ENCODE measurements at places on chromosomes 3 and 15.

DNA sequence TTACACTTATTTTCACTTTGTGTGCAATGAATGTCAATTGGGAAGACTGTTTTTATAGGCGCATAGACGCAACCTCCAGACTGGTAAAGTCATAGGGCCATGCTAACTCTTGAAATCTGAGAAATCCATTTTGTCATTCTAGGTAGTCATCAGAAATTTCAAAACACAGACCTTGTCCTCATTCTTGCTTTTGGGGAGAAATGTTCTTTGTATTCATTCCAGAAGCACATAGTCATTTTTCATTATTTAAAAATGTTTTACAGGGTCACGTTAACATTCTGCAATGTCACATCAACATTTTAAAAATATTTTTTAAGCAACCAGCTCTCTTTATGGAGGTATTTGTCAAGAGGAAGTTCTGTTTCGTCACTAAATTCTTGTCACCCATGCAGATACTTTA lies 898.4 kb downstream of the PDCD6IP start:
- DNase-seq, result no peak

GRCh38 chr3:8838234-8838633 lies 68.8 kb upstream of the OXTR start:
- no peak for DNase-seq

GRCh38 chr3:70607469-70607868 lies 295.0 kb upstream of the MDFIC2 start:
- no peak for DNase-seq

GRCh38 chr3:77042882-77043281 lies 3.0 kb downstream of the ROBO2 start:
- DNase-seq, result no peak

DNA sequence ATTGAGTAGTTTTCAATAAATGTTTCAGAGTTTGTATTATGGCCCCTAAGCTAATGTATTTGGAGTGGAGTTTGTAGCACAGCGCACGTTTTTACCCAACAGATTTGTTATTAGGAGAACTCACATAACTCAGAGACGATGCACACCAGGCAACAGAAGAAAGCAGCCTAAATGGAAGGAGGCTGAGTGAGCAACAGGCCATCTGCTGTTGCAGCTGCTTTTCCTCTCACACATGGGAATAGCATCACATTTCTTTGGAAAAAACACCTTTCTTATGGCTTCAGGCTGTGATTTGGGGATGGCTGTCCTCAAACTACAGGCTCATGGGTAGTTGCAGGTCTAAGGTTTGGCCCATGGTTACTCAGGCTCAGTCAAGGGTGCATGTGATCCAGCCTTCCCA lies 469.3 kb upstream of the MCTP2 start:
- no peak for DNase-seq

DNA sequence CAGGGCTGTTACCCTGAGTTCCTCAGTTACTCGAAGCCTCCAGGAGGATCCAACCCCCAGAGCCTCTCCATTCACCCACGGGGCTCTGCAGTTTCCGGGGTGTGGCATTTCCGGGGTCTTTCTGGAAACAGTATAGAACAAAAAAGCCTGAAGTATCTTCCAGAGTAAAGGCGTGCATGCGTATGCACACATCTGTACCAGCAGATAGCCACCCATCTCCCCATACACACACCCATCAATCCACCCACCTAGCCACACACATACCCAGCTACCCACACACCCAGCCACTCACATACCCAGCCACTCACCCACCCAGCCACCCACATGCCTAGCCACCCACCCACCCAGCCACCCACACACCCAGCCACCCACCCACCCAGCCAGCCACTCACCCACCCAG lies 2.9 kb upstream of the DNAJB8 start:
- no peak for DNase-seq

DNA sequence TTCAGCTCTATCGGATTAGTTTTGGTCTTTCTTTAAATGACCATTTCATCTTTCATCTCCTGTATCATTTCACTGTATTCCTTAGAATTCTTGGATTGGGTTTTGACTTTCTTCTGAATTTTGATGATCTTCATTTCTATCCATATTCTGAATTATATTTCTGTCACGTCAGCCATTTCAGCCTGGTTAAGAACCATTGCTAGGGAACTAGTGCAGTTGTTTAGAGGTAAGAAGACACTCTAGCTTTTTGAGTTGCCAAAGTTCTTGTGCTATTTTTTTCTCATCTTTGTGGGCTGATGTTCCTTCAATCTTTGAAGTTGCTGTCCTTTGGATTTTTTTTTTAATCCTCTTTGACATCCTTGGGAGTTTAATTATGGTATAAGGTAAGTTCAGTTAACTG lies 54.6 kb downstream of the STRIT1 start:
- no peak for DNase-seq

DNA sequence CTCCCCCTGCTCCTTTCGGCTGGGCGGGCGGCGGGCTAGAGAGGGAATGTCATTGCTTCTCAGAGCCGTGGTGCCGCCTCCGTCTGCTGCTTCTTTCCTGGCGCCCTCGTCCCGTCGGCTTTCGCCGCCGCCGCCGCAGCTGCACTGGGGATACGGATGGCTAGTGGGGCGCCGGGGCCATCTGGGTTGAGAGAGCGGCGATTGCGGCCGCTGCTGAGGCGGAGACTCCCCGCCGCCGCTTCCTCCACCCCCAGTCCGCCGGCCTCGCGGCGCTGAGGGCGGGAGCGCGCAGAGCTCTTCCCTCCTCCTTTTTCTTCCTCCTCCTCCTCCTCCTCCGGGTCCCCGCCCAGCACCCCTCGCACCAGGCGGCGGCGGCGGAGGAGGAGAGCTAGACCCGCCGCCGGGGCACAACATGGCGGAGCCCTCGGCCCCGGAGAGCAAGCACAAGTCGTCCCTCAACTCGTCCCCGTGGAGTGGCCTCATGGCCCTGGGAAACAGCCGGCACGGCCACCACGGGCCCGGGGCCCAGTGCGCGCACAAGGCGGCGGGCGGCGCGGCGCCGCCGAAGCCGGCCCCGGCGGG lies at the start of gene STT3B:
Gene STT3B, plus strand, starts transcription at position 339 of the 582 bp plus-strand sequence. Its CDS starts 74 bp downstream, at position 413.
- peak; percentile 93 for DNase-seq

DNA sequence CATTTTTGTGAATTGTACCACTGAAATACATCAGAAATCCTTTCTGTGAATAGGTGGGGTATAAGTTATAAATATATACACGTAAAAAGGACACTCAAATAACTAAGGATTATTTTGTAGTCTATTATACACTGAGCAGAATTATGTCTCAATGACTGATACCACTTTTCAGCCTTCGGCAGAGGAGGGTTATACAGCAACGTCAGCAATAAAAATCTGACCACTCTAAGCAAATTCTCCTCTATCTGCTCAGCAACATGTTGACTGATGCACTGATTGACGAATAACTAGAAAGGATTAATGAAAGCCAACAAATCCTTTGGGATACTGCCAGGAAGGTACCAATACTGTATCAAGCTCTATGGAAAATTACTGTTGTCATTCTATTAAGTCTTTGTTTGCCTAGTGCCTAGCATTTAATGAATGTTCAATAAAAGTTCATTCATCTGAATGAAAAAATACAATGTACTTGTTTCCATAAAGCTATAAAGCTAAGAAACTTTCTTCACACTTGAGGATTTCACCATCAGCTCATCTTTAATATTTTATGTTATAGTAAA lies 5.2 kb downstream of the ARPP19 start:
- DNase-seq, result no peak

DNA sequence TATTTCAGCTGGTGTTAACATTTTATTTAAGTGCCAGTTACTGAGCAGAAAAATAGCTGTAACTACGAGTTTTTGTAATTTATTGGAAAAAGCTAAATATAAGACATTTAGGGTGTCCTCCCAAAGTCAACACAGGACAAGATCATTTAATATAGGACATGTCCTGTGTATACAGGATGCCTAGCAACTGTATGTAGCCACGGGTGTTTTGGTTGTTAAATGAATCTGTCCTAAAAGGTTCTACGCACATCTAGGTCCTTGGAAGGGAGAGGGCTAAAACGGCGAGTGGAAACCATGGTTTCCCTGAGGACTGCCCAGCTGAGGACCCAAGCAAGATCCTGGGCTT lies 565 bp upstream of the ZNF621 start:
- DNase-seq, result no peak

- DNase-seq, result no peak
These were observed 106.4 kb upstream of the RPL32 start for GRCh38 chr3:12947504-12948369.

DNA sequence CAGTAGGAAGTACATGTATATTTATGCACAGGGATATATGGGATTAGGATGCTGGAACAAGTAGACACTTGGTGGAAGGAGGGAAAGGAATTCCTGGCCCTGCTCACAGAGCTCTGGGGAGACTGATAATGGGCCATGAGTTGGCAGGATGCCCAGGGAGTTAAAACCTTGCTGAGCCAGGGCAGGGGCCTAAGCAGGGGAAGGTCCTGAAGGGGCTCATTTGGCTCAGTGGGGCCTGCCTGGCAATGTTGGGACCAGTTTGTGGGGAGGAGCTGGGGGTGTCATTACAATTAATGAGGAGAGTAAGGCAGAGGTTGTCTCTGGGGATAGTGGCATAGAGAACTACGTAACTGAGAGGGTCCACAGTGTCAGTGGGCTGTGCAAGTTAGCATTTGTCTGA lies 124.2 kb upstream of the ADPGK start:
- peak; percentile 62 for DNase-seq
